Progenitor cell of endocrine pancreas (in vitro differentiated cells): ENCODE measurements at places on chromosomes 12 and 14.
A peak's percentile ranks its signal among the peaks of the same experiment; 100 is the strongest.

- no peak overlapping the region for H3K4me3 ChIP-seq
- peak overlapping the region; percentile 67 for H3K27ac ChIP-seq
- H3K36me3 ChIP-seq = no peaks in the 10 kb centered on the region
- H3K4me1 ChIP-seq = peaks cover 22% of the 10 kb centered on the region
- no peaks in the 10 kb centered on the region for H3K27me3 ChIP-seq
Measured at GRCh38 chr14:27040552-27040951, 442.7 kb upstream of the NOVA1 start.

DNA sequence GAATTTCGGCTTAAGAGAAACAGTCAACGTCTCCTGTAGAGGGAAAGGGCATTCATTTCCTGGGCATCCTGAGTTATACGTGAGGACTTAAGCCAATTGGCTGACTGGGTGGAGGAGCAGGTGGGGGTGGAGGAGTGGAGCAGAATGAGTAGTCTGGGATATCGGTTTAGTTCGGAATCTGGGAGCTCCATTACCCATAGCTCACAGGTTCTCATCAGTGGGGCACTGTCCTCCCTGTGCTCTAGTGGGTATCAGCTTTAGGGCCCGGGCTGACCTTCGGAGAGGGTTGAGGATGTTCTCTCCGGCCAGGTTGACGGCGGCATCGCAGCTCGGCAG, 704 bp downstream of the SDR39U1 start:
- peak overlapping the region; percentile 90 for H3K4me3 ChIP-seq
- DNase-seq = no peak
- H3K27me3 ChIP-seq = no peaks in the 10 kb centered on the region
- peaks cover 12% of the 10 kb centered on the region for H3K36me3 ChIP-seq
- peaks cover 5% of the 10 kb centered on the region for H3K4me1 ChIP-seq
- peak overlapping the region; percentile 99 for H3K27ac ChIP-seq

DNA sequence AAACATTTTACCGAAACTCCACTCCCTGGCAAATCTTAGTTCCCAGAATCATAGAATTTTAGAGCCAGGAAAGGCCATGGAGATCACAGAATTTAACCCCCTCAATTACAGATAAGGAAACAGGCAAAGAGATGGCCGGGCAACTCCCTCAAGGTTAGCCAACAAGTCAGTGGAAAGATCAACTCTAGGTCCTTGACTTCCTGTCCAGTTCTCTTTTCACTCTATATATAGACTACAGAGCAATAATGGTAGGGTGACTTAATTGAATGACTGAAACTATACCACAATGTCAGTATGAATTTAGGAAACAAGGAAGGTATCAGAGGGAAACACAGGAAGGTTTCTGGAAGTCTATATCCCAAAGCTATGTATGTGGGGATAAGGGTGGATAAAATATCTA, 11.6 kb downstream of the OXA1L start:
- no peaks in the 10 kb centered on the region for H3K27me3 ChIP-seq
- no peaks in the 10 kb centered on the region for H3K36me3 ChIP-seq
- DNase-seq = no peak
- H3K27ac ChIP-seq = no peak overlapping the region
- peaks cover 4% of the 10 kb centered on the region for H3K4me1 ChIP-seq

GRCh38 chr12:53078425-53079225, 565 bp downstream of the SPRYD3 start:
- no peaks in the 10 kb centered on the region for H3K27me3 ChIP-seq
- H3K27ac ChIP-seq = peak overlapping the region; percentile 97
- H3K4me1 ChIP-seq = peaks cover 35% of the 10 kb centered on the region
- peak overlapping the region; percentile 80 for H3K4me3 ChIP-seq

GRCh38 chr14:89576145-89576927, 159.3 kb upstream of the FOXN3 start:
- no peaks in the 10 kb centered on the region for H3K36me3 ChIP-seq
- peaks cover 10% of the 10 kb centered on the region for H3K27me3 ChIP-seq
- peaks cover 31% of the 10 kb centered on the region for H3K4me1 ChIP-seq
- H3K4me3 ChIP-seq = peak overlapping the region; percentile 59

GRCh38 chr14:64811676-64812075, 68.0 kb downstream of the SPTB start:
- no peak overlapping the region for H3K27ac ChIP-seq
- H3K4me3 ChIP-seq = no peak overlapping the region
- H3K4me1 ChIP-seq = peaks cover 4% of the 10 kb centered on the region
- no peaks in the 10 kb centered on the region for H3K36me3 ChIP-seq
- no peak for DNase-seq

GRCh38 chr12:26769611-26770010, 63.4 kb downstream of the ITPR2 start:
- H3K4me1 ChIP-seq = peaks cover 30% of the 10 kb centered on the region
- H3K4me3 ChIP-seq = no peak overlapping the region
- H3K36me3 ChIP-seq = peaks cover 2% of the 10 kb centered on the region
- no peak overlapping the region for H3K27ac ChIP-seq

DNA sequence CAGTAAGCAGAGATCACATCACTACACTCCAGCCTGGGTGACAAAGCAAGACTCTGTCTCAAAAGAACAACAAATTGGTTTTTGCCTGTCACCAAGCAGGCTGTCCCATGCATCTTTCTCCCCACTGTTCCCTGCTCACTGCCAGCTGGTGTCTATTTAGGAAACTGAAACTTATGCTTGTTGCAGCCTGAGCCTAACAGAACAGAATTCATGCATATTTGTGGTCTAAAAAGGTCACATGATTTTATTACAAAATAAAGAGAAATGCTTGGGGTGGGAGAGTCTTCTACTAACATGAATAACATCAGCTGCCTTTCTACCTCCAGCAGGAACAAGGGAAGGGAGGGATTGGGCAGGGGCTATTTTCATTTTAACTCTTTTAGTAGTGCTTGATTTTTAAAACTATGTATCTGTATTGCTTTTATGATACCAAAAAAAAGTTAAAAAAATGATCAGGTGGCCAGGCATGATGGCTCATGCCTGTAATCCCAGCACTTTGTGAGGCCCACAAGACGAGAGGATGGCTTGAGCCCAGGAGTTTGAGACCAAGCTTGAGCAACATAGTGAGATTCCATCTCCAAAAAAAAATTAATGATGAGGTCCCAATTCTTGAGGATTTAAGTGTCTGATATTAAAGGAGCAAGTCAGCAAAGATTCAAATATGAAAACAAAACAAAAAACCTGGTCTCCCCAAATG, 923 bp downstream of the STAT2 start:
- H3K27ac ChIP-seq = peak overlapping the region; percentile 99
- peaks cover 15% of the 10 kb centered on the region for H3K4me1 ChIP-seq
- peak overlapping the region; percentile 93 for H3K4me3 ChIP-seq
- no peak for DNase-seq

- peaks cover 26% of the 10 kb centered on the region for H3K4me1 ChIP-seq
- no peak overlapping the region for H3K4me3 ChIP-seq
- DNase-seq = no peak
- no peaks in the 10 kb centered on the region for H3K36me3 ChIP-seq
- H3K27ac ChIP-seq = peak overlapping the region; percentile 74
Measured at GRCh38 chr14:69132513-69133181, 20.3 kb downstream of the DCAF5 start.

GRCh38 chr12:71731439-71732356, 23.0 kb upstream of the RAB21 start:
- H3K36me3 ChIP-seq = no peaks in the 10 kb centered on the region
- H3K4me3 ChIP-seq = no peak overlapping the region
- H3K27me3 ChIP-seq = no peaks in the 10 kb centered on the region
- no peak for DNase-seq
- H3K4me1 ChIP-seq = no peaks in the 10 kb centered on the region

GRCh38 chr12:88662093-88662492, 81.8 kb upstream of the KITLG start:
- H3K27me3 ChIP-seq = peaks cover 11% of the 10 kb centered on the region
- no peaks in the 10 kb centered on the region for H3K36me3 ChIP-seq
- H3K4me3 ChIP-seq = no peak overlapping the region
- H3K4me1 ChIP-seq = no peaks in the 10 kb centered on the region
- no peak for DNase-seq
